RWPE2 (cell line): ENCODE measurements at places on chromosomes 11 and 22.

DNA sequence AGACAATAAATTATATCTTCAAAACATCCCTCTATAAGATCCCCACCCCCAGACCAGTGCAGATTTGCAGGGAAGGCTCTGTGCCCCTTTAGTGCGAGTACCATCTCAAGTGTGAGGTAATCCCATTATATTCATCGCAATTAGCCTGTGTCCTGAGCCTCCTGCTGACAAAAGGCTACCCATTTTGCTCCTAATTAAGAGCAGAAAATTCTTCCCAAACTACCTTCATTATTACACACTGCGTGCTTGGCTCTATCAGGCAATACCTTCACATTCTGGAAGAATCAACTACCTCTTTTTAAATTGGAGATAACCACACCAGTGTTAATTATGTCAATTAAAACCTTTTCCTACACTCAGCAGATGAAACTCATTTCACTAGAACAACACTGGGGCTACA, 1133.4 kb upstream of the CCDC90B start:
- no peak for DNase-seq

GRCh38 chr22:22939588-22940368, 52.2 kb downstream of the IGLL5 start:
- no peak for DNase-seq

- no peak for DNase-seq
These were observed 45.7 kb downstream of the FLI1 start for GRCh38 chr11:128739589-128739988.

DNA sequence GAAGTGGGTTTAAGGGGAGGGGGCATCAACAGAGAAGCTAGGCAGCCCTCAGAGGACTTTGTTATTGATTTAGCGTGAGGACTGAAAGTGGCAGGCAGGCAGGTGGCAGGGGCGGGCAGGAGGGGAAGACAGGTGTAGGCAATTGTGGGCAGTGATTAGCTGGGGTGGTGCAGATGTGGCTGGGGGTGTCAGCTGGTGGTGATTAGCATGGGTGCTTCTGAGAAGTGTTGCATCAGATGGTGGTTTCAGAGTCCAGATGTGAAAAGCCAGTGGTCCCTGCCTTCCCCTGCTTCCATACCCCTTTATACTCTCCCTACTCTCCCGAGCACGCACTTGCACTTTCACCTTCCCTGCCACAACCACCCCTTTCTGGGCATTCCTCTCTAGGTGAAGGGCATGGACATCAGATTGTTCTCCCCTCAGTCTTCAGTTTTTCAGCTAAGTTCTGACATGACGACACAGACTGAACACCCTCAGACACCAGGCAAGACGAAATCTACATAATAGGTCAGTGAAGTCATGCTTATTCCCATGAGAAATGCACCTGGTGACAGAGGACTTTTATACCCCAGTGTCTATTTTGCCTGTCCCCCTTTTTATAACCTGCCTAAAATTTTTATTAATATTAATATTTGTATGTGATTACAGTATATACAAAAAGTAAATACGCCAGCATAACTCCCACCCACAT, 435.7 kb upstream of the CADM1 start:
- no peak for DNase-seq

GRCh38 chr22:30335236-30335635, 8.5 kb upstream of the TBC1D10A start:
- no peak for DNase-seq

DNA sequence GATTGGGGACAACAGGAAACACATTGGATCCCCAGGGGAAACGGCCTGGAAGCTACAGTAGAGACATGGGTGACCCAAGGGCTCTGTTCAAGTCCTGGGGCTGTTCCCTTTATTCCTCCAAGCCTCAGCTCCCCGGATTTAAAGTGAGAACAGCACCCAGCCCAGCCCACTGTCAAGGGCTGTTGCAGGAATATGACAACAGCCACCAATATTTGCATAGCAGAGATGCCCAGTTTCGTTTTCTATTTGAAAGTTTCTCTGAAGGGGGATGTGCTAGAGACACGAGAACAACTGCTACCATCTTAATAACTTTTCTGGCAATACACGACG, 81.1 kb upstream of the WNT7B start:
- DNase-seq, result no peak

DNA sequence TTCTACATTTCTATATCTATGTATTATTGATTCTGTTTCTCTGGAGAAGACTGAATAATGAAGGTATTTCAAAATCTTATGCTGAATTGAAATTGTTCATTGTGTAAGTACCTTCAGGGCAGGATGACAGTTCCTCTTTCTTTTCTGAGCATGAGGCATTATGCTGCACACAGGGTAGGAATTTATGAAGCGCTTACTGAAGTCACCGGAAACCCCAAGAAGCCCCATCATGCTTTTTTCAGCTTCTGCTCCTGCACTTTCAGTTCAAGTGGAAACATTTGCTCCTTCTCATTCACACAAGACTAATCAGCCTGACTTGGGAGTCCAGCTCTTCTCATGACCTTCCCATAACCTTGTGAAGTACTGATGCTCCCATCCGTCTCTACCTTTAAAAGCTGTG, 314.7 kb upstream of the SORL1-AS1 start:
- no peak for DNase-seq

- no peak for DNase-seq
These were observed 8.3 kb downstream of the PRR5L start for GRCh38 chr11:36304351-36304750.
